Common myeloid progenitor, CD34-positive (primary cell): ENCODE measurements at places on chromosomes 2 and 18.

DNA sequence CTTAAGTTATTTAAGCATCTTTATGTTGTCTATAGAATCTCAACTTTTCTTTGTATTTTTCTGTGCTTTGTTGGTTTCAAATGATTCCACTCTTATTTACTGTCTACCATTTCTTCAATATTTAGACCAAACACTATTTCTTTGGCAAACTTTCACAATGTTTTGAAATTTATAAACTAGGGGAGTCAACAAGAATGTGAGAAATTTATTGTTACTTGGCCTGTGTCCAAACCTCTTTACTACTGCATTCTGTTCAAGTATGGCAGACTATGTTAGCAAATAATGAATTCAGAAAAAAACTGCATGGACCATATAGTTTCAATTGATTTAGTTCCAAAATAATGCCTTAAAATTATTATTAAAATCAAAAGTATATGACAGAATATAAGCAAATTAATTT, 470.2 kb downstream of the FBXO15 start:
- DNase-seq: no peak

GRCh38 chr18:61331051-61331450, 2.2 kb upstream of the CDH20 start:
- no peak for DNase-seq

DNA sequence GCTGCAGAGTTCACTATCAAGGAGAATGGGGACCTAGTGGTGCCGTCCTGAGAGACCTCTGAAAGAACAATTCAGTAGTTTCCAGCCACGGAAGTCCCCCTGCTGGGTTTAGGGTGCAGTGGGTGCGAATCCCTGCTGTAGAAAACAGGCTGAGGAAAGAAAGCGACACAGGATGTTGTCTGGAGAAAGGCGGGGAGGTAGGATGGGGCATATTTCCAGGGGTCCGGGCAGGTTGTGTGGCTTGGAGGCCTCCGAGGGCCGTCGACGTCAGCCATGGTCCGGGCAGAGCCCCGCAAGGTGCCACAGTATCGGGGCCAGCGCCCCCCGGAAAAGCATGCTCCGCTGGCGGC, 807 bp upstream of the CREB1 start:
- DNase-seq: peak; percentile 40

DNA sequence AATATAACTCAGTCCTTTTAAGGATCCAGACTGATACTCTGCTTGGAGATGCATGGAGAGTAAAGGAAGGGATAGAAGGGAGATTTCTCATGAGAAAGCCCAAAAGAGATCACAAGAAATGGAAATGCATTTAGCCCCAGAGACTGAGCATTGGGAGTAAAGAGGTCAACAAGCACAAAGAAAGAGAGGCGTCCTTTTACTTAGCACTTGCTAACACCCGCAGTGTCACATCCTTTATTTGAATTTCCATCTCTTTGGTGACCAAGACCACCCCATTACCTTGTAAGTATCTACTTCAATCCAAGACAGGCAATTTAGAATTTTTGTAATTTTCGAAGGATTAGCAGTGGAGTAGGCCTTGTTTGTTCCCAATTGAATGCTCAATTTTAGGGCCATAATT, 111.8 kb upstream of the DCC start:
- no peak for DNase-seq

DNA sequence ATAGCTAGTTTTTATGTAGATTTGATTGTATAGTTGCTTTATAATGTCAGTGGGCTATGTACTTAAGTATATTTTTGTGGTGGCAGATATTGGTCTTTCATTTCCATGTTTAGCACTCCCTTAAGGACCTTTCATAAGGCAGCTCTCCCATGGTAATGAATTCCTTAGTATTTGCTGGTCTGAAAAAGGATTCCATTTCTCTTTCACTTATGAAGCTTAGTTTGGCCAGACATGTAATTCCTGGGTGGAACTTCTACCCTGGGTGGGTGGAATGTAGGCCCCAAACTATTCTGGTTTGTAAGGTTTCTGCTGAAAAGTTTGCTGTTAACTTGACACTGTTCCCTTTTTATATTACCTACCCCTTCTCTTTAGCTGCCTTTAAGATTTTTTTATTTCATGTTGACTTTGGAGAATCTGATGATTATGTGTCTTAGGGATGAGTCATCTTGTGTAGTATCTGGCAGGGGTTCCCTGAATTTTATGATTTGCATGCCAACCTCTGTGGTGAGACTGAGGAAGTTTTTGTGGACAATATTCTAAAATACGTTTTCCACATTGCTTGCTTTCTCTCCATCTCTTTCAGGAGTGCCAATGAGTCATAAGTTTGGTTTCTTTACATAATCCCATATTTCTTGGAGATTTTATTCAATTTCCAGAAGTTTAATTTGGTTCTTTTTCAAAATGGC, 65.4 kb upstream of the VRK2 start:
- DNase-seq: no peak

DNA sequence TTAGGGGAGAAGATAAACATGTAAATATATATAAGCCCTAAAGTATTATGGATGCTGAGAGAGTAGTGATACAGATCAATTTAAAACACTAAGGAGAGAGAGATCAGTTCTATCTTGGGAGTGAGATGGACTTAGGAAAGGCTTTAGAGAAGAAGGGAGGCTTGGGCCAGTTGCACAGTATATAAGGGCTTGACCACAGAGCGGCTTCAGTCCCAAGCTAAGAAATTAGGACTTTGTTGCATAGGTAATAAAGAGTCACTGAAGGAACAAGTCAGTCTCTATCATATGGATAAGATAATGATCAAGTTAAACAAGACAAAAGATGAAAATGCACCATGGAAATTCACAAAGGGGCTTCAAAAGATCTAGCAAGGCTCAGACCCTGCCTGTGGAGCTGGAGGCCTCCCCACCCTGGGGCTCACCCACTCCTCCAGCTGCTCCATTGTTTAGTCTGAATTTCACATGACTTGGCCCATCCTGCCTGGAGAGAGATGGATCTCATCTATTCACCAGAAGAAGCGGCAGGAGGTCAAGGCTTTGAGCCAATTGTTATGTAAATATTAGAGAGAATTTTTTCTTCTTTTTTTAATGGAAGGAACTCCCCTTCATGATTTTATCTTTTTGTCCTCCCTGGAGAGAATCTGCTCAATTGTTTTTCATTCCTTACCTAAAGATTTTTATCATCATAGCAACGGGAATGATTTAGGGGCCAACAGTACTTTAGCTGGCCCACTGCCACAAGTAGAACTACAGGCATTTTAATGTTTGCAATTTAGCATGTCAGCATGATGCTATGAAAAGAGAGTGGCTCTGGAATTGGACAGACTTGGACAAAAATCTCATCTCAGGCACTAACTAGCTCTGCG, 44.0 kb downstream of the GYPC start:
- DNase-seq: no peak

DNA sequence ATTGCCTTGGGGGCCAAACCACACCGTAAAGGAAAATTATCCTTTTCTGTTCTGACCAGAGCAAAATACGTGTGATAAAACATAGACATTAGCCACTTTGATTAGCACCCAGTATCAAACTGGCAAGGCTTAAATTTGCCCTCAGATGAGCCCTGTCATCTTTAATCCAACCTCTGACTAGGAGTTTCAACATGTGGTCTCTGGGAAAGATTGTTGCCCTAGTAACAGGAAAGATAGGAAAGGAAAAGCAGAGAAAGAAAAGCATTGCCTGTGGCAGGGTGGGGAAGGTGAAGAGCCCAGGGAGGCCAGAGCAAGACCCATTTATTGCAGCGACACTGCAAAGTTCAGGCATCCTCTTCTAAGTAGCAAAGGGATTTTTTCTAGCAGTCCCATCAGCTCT, 181.5 kb upstream of the SCN7A start:
- no peak for DNase-seq

DNA sequence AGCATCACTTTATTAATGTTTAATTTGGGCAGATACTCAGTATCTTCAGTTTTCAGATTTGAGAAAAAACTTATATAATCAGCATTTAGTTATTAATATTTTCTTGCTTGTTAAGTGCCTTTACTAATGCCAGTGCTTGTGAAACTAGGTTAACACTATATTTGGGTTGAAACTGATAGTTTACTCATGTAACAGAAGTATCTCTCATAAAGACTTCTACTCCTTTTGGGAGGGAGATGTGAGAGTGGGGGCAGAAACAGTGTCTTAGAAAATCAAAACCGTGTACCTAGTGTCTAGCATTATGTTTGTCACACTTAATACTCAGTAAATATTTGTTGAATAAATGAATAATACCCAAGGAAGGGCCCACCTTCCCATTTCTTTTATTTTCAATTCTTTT, 129.5 kb downstream of the MSTN start:
- no peak for DNase-seq

DNA sequence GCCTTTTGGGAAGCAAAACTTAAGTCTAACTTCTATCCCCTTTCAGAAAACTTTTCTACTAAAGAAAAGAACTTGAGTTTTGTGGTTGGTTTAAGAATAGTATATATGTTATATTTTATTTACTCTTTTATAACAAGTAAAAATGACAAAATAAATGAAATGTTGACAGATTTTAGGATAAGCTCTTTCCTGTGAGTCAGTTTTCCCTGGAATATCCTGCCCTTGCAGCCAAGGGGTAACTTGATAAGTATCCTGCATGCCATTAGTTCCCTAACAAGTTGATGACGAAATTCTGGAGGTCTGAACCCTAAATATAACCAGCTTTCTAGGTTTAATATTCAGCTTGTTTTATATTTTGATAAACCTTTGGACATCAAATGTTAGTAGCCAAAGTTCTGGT, 7.3 kb upstream of the HTR2B start:
- no peak for DNase-seq

GRCh38 chr18:48875314-48875941, 75.3 kb downstream of the SMAD7 start:
- DNase-seq: no peak

DNA sequence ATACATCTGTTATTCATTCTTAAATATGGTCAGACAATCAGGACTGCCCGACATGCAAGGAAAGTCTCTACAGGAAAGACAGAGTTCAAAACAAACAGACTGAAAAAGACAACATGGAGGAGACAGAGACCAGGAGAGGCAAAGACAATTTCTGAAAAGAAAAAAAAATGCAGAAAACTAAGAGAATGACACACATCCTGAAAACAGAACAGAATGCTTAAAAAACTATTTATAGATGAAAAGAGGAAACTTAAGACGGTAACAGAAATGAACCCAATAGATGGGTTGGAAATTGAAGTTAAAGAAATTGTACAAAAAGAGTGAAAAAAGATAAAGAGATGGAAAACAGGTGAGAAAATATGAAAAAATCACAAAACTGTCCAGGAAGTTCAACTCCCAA, 95.7 kb downstream of the BCL2 start:
- no peak for DNase-seq

GRCh38 chr2:67164771-67165522, 232.2 kb upstream of the ETAA1 start:
- DNase-seq: no peak

- peak; percentile 66 for DNase-seq
Observed at GRCh38 chr2:68723181-68723580, 11.4 kb upstream of the ARHGAP25 start.

GRCh38 chr2:39325966-39326365, 82.2 kb upstream of the CDKL4 start:
- DNase-seq: no peak

DNA sequence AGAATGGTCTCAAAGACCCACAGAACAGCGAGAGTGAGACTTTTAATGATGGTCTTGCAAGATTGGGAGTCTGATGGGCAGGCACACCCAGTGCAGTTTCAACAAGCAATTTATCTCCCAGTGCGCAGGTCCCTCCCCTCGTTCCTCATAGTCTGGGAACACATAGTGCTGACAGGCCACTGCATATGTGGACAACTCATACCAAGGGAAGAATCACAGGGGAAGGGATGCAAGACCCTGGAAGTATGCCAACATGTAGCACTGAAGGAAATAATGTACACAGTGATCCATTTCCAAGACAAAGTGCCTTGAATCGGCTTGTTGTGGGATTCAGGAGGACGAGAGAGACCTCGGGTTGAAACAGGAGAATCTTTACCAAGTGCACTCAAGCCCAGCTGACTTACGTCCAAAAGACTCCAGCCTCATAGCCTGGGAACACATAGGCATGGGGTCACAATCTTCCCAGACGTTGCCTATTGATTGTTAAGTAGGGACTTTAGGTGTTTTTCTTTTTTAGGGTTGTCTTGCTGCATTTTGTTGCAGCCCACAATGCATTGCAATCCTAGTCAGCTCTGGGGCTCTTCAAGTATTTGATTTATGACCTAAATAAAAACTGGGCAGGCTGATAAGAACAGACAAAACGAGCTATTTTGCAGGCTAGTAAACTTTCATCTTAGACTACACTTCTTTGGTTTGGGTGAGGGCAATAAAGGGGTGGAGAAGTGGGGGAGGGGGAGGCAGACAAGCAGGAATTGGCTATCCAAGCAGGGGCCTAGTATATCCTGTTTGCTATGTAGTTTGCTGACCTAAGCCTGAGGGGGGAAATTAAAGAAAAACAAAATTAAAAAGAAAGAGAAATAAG, 24.7 kb upstream of the SERPINB5 start:
- peak; percentile 70 for DNase-seq

DNA sequence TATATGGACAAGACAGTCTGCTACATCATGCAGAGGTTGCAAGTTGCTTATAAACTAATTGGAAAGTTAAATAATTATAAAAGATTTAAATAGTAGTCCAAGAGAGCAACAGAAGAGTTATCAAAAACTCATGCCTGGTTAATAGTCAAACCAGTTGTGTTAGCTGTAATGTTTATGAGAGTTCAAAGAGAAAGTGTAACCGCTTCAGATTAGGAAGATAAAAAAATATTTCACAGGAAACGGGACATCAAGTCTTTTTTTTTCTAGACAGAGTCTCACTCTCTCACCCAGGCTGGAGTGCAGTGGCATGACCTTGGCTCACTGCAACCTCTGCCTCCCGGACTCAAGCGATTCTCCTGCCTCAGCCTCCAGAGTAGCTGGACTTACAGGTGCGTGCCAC, 34.6 kb upstream of the RNF125 start:
- DNase-seq: no peak

GRCh38 chr2:86226636-86227520, 27.6 kb downstream of the MRPL35 start:
- no peak for DNase-seq

GRCh38 chr2:109130723-109130995, 1.7 kb downstream of the SH3RF3 start:
- DNase-seq: peak; percentile 9

GRCh38 chr2:73225513-73226360, 7.3 kb downstream of the PRADC1 start:
- DNase-seq: no peak

DNA sequence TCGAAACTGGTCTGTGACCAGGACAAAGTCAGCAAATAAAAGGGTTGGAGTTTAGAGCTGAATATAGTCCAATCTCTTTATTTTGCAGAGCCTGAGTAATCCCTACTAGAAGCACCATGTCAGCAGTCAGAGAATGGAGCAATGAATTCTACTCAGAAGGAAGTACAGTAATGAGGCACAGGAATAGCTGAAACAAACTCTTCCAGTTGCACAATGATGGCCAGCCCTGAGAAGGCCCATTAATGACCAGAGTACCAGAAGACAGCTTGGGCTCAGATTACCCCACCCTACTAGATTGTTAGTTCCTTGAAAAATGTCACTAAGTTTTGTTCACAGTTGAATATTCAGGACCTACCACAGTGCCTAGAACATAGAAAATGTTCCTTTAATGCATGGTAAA, 40.3 kb upstream of the SCG2 start:
- no peak for DNase-seq
